ENCODE measurements at places on chromosomes 11 and 22. TPM values are rescaled to one million over a fixed set of nuclear protein-coding genes. Genes with fewer than 3 reads are reported as not detected.

The HDAC10 gene
- total RNA-seq = 10.2 TPM

- H3K27ac ChIP-seq = no peak overlapping the region
- no peak overlapping the region for H3K4me3 ChIP-seq
- no peak for DNase-seq
- no peaks in the 10 kb centered on the region for H3K27me3 ChIP-seq
Observed at GRCh38 chr11:76159303-76159937, 46.9 kb downstream of the WNT11 start.

DNA sequence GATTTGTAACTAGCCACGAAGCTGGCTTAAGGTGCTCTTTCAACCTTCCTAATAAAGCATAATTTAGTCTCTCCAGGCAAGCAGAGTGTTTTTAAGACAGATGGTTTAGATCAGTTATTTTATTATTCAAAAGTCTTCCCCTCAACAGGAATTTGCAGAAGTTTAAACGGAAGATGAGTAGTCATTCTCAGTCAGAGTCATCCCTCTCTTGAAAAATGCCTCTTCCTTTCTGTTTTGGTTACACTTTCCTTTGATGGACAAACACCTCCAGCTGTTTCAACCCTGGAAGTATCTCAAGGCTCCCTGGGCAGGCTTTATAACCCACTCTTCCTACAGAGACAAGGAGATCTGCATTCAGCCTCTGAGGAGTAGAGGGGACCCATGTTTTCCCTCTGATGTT, 60.3 kb upstream of the POU2AF2 start:
- DNase-seq = no peak
- H3K36me3 ChIP-seq = no peaks in the 10 kb centered on the region
- no peak overlapping the region for H3K4me3 ChIP-seq
- no peaks in the 10 kb centered on the region for H3K27me3 ChIP-seq

- no peaks in the 10 kb centered on the region for H3K36me3 ChIP-seq
- no peak for DNase-seq
- no peak overlapping the region for H3K27ac ChIP-seq
Observed at GRCh38 chr11:5348551-5349194, 2.6 kb upstream of the OR51B6 start.

The APOL3 gene
- total RNA-seq = 59.5 TPM

DNA sequence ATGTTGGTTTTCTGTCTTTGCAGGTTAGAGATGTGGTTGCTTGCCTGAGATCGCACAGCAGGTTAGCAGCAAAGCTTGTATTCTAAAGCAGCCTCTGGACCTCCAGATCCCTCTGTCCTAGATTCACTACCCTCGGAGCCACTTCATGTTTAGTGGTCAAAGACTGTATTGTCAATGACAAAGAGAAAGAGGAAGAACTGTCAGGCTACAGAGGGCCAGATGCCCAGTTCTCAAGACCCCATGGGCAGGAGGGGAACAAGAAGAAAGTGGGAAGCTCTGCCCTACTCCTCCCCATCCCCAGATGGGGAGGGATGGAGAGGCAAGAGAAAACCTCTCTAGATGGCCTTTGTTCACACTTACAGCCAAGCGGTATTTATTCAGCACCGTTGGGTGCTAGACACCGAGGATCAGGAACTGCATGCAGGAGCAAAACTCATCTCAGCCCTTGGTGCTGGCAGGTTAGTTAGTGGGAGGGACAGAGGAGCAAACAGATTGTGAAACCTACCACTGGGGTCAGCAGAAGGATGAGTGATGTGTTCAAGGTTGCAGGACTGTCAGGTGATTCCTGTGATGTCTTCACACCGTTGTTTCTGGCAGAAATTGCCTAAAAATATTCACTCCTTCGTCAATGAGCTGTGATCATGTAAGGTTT, 38.3 kb upstream of the PTPRJ start:
- no peaks in the 10 kb centered on the region for H3K36me3 ChIP-seq
- no peak overlapping the region for H3K4me3 ChIP-seq
- H3K4me1 ChIP-seq = peaks cover under 1% of the 10 kb centered on the region

DNA sequence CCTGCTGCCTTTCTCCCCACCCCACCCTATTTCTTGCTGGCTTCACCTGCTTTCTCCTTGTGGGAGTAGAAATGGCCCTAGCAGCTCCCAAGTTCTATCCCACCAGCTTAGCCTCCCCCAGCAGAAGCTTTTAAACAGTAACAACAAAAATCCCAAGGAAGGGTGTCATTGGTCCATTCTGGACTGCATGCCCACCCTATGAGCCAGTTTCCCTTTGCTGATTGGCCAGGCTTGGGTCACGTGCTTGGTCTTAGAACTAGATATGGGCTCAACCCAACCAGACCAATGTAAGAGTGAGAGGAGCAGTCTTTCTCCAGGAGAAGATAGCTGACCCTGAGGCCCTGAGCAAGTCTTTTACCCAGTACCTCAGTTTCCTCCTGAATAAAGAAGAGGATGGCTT, 2.3 kb downstream of the MTFP1 start:
- no peak for DNase-seq
- H3K27ac ChIP-seq = no peak overlapping the region
- no peak overlapping the region for H3K4me3 ChIP-seq
- H3K27me3 ChIP-seq = no peaks in the 10 kb centered on the region

DNA sequence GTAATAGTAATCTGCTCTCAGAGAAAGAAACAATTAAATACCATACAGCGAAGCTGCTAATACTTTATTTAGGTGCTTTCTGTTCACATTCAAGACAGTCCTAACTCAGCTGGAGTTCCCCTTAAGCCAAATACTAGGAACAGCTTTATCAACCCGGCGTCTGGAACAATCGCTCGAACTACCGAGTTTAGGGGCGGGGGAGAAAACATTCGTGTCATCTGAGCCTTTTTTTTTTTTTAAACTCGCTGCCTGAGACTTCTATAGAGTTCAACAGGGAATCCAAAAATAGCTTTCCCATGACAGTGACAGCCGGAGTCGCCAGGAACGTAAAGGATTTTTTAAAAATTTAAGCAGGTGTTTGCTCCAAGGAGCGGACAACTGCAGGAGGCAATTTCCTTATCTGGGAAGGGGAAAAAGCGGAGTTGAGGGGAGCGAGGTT, 852 bp downstream of the TRAF6 start:
- H3K36me3 ChIP-seq = no peaks in the 10 kb centered on the region
- H3K27me3 ChIP-seq = no peaks in the 10 kb centered on the region
- H3K4me3 ChIP-seq = peak overlapping the region; percentile 71
- no peak for DNase-seq
- no peaks in the 10 kb centered on the region for H3K4me1 ChIP-seq

GRCh38 chr11:83007909-83008580, 63.7 kb downstream of the RAB30 start:
- H3K27ac ChIP-seq = no peak overlapping the region
- peaks cover 38% of the 10 kb centered on the region for H3K4me1 ChIP-seq
- H3K4me3 ChIP-seq = no peak overlapping the region

- no peak overlapping the region for H3K4me3 ChIP-seq
- H3K27ac ChIP-seq = peak overlapping the region; percentile 68
- H3K27me3 ChIP-seq = no peaks in the 10 kb centered on the region
- H3K4me1 ChIP-seq = peaks cover 33% of the 10 kb centered on the region
Observed at GRCh38 chr11:124900464-124900863, 2.8 kb upstream of the ROBO4 start.

GRCh38 chr22:32932176-32932575, 126.0 kb downstream of the SYN3 start:
- DNase-seq = no peak
- no peaks in the 10 kb centered on the region for H3K4me1 ChIP-seq
- H3K27ac ChIP-seq = no peak overlapping the region

DNA sequence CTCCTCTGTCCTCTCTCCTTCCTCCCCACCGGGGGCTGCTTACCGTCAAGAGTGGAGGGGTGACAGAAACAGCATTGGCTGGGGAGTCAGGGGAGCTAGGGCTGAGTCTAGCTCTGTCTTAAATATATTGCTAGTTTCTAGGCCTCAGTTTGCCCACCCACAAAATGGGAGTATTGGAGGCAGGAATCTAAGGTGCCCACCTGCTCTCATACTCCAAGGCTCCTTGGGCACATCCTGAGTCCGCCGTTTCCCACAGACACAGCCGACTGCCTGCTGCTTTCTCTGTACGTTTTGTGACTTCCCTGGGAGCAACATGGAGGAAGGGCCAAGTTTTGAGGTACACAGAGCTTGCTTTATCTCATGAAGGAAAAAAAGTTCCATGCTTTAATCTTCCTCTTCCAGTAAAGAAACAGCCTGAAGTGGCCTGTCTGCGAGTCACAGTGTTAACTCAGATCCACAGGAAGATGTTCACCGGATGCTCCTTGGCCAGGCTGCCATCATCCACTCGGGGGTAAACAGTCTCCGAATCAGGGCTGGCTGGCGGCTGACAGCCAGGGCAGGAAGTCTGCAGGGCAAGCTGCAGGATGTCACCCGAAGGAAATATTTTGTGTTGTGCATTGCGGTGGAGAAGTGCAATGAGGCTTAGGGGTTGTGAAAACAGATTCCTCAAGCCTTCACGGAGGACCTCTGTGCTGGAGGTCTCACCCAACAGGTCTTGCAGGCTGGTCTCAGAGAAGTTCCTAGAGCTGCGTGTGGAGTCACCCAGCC, 11.0 kb upstream of the CERK start:
- H3K27ac ChIP-seq = no peak overlapping the region
- H3K36me3 ChIP-seq = no peaks in the 10 kb centered on the region
- peaks cover 42% of the 10 kb centered on the region for H3K4me1 ChIP-seq
- no peak for DNase-seq
- H3K27me3 ChIP-seq = no peaks in the 10 kb centered on the region

The SLC3A2 gene
- 123 TPM for total RNA-seq

The MMP1 gene
- 0.17 TPM for total RNA-seq

DNA sequence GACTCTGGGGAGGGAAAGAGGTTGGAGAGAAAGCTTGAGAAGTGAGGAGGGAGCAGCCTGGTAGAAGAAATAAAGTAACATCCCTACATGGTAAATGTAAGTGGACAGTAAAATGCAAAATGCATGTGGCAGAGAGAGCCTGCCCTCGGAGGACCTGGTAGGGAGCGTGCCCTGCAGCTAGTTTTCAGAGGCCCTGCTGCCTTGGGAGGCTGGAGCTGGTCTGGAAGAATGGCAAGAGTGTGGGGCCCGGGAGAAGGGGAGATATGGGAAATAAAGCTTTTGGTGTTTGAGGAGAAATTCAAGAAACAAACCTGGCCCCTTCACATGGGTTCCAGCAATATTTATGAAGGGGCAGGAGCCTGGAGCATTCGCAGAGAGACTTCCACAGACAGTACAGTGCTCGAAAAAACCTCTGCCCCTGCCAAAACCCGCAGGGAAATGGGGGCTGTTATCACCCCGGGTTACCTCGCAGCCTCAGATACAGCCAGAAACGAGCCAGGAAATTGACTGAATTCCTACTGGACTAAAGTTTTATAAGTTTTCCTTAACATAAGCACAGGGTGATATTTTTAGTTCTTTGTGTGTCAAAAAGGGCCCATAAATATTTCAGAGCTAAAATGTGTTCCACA, 363.0 kb downstream of the TENM4 start:
- H3K4me3 ChIP-seq = no peak overlapping the region
- H3K4me1 ChIP-seq = peaks cover 14% of the 10 kb centered on the region
- H3K27me3 ChIP-seq = no peaks in the 10 kb centered on the region
- no peaks in the 10 kb centered on the region for H3K36me3 ChIP-seq
- no peak for DNase-seq
- no peak overlapping the region for H3K27ac ChIP-seq

The SYNGR1 gene
- total RNA-seq = 29.4 TPM

DNA sequence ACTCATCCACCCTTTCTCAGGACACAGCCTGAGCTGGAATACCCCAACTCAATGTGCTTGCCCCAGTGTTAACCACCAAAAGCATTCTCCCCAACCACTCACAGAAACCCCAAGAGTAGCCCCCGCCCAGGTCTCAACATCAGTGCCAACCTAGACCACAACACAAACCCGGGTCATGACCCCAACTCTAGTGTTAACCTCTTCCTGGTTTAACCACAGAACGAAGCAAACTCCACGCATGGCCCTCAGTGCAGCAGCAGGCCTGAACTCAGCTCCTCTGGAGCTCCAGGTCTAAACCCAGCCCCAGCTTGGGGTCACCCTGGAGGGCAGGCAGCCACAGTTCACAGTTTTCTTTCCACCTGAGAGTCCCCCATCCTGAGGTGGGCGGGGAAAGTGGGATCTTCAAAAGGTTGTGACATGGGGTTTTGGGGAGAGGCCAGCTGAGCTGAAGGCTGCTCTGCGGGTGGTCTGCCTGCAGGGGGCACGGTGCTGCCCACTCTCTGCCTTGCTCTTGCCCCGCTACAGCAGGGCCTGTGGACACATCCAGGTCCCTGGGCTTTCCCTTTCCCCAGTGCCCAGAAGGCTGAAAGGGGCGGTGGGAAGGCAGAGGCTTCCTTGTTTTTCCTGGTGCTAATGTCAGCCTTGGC, 37.9 kb downstream of the NECTIN1 start:
- H3K36me3 ChIP-seq = no peaks in the 10 kb centered on the region
- H3K27me3 ChIP-seq = no peaks in the 10 kb centered on the region
- H3K27ac ChIP-seq = no peak overlapping the region
- H3K4me1 ChIP-seq = peaks cover 8% of the 10 kb centered on the region
- DNase-seq = no peak

DNA sequence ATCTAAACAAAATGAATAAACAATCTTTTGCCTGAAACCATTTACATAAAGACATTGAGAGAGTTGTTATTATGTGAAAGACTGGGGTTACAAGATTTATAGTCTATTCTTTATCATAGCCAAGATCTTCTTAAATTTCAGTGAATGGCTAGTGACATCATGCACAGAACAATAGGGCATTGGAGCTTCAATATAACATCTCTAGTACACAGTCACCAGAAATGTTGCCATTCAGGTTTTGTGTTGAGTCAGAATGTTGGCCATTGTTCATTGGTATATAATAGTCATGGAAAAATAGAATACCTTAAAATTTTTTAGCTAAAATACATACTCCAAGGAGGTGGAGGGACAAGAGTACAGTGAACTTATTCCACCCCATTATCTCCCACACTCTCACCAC, 44.3 kb downstream of the SLC5A12 start:
- H3K27me3 ChIP-seq = no peaks in the 10 kb centered on the region
- no peaks in the 10 kb centered on the region for H3K36me3 ChIP-seq
- no peak for DNase-seq
- H3K4me1 ChIP-seq = peaks cover 5% of the 10 kb centered on the region

- no peak overlapping the region for H3K27ac ChIP-seq
- H3K36me3 ChIP-seq = no peaks in the 10 kb centered on the region
- H3K27me3 ChIP-seq = no peaks in the 10 kb centered on the region
- DNase-seq = no peak
- no peak overlapping the region for H3K4me3 ChIP-seq
- H3K4me1 ChIP-seq = no peaks in the 10 kb centered on the region
Observed at GRCh38 chr11:40445391-40445790, 1014.1 kb downstream of the LRRC4C start.
